ENCODE measurements at places on chromosomes 2 and 18.

GRCh38 chr18:12026562-12026961 is 45.3 kb downstream of the IMPA2 start:
- no peak for DNase-seq

DNA sequence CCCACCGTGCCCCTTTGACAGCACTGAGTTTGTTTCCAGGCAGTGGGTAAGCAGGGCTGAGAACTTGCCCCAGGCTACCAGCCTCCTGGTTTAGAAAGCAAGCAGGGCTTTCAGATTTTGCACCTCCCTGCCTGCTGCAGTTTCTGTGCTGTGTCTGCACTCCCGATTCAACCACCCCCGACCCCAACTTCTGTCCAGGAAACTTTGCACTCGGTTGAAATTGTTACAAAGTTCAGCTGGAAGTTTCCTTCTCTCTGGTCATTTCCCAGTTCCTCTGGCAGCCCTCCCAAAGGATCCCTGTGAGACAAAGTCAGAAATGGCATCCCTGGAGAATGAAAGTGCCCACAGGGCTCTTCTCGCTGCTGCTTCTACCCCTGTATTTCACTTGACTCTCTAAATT is 12.4 kb upstream of the UPP2 start:
- no peak for DNase-seq

DNA sequence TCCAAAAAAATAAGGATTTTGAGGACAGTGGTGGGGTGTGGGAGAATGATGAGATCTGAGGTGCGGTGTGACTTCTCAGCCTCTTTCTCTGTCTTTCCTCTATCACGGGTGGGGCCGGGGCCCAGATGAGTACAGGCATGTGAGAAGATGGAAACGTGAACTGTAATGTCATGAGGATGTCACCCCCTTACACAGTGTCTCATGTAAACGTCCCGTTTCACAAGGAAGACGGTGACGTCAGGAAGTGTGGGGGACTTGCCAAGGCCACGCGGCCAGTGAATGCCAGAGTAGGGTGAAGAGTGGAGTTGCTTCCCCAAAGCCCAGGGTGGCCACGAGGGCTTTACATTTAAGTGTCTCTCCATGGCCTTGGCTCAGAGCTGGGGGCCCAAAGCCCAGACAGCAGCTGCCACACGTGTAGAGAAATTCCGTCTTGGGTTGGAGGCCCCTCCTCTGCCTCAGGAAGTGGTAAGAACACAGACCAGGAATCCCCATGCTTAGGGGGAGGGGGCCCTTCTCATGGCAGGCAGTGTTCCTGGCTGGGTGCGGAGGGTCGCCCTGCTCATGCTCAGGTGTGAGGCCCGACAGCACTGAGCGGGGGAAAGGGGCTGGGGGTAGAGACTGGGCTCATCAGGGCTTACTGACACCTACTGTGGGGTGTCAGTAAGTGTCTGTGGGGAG is 80.9 kb upstream of the SMAD7 start:
- DNase-seq, result peak; percentile 38

DNA sequence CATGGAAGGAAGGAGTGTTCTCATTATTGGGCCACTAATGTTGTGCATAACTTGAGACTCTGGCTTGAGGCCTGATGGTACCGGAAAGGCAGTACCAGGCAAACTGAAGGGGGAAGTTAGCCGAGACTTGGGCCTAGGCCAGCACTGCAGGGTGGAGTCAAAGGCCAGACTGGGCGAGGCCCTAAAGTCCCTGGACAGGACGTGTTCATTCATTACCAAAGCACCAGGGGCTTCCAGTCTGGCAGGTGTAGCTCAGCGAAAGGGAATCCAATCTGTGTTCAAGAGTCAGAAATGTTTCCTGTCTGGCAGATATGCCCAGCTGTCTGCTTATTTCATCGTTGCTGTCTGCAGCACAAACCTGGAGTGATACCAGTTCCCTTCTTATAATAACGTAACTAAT is 4.7 kb upstream of the ITSN2 start:
- DNase-seq, result no peak

DNA sequence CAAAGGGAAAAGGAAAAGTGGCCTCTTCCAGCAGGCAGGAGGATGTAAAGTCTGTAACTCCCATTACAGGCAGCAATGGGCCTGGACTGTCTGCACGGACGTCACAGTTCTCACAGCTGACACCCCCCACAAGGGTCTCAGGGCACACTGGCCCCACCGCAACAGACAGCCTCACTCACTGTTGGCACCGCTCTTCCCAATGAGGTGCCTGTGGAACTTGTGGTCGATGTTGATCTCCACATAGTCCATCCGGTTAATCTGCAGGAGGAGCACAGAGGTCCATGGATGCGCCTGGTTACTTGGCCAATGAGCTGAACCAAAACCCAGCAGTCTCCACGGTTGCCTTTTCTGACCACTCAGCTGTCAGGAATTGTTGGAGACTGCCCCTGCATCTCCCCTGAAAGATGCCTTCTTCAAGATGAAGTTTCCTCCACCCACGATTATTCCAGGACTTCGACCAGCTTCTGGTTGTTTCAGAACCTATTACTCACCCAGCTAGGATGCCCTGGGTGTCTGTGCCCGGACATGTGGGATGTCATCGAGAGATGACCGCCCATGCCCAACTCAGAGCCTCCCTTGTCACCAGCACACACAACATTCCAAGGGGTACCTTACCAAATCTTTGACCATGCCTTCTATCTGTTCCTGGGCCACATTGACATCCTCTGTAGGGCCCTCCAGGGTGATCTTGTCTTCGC is 62.5 kb downstream of the HDLBP start:
- no peak for DNase-seq

- no peak for DNase-seq
Observed at GRCh38 chr2:39570614-39571013, 95.1 kb upstream of the TMEM178A start.

DNA sequence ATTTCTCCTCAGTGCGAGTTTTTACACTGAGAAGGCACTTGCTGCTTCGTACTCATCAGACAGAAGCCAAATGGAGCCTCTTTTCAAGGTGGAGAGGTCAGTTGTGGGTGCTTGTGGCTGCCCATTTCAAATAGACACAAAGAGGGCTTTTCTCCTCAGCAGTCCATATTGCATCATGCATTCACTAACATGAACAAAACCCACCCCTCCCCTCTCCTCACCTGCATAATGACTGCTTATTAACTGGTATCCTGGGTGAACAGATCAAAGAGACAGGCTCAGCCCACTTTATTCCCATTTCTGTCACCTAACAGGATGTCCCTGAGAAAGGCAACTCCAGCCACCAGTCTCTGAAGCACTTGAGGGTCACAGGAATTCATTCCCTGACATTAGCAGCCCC is 28.9 kb downstream of the KLF7 start:
- no peak for DNase-seq

DNA sequence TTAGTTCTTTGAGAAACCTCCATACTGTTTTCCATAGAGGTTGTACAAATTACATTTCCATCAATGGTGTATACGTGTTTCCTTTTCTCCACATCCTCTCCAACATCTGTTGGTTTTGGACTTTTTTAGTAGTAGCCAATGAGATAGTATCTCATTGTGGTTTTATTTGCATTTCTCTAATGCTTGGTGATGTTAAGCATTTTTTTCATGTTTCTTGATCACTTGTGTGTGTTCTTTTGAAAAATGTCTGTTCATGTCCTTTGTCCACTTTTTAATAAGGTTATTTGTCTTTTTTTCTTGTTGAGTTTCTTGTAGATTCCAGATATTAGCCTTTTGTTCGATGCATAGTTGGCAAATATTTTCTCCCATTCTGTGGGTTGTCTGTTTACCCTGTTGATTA is 392.3 kb upstream of the ZEB2 start:
- DNase-seq, result no peak

DNA sequence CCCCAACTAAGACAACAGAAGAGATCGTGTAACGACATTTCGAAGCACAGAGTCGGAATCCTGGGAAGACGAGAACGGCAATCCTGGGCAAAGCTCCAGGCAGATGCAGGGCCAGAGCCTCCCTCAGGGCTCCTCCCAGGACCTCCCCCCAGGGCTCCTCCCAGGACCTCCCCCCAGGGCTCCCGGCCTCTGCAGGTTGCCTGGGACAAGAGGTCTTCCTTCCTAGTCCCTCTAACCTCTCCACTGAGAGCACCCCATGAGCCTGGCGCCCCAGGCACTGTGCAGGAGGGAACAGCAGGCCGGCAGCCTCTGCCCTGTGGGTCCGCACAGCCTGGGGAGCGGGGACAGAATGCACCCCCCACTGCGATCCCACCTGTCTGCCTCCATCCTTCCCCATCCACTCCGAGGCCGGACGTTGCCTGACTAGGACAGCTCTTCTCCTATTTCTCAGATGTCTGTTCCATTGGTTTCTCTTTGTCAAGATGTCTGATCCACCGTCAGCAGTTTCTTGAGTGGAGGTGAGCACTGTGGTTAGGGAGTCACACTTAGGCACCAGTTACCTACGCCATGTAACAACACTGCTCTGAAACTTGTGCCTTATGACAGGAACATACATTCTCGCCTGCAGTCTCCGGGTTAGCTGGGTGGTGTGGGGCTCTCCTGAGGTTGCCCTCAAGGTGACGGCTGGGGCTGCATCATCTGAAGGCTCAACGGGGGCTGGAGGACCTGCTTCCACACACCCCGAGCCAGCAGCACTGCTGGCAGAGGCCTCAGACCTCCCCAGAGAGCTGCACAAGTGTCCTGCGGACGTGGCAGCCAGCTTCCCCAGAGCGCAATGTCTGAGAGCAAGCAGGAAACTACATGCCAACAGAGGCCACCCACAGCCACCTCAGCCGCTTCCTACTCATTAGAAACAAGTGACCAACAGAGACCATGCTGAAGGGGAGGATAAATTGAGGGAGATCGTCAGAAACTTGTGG is 28.9 kb downstream of the ADI1 start:
- no peak for DNase-seq

- DNase-seq, result no peak
Observed at GRCh38 chr18:63342206-63342605, 22.6 kb upstream of the BCL2 start.

DNA sequence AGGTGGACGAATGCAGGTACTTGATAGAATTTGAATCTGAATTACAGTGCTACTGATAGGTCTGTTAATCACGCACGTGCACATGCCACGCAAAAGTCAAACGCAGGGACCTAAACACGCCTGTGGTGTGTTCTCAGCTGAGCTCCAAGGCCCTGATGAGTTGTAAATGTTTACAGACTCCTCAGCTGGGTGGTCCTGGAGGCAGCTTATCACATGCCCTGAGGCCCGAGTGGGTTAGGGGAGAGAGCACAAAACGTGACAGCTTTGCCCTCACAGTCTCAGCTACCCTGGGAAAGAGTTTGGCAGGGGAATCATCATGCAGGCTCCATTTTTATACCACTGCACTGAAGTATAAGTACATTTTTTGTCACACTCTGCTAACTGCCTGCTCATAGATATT is 68.3 kb upstream of the FAM110C start:
- DNase-seq, result no peak

DNA sequence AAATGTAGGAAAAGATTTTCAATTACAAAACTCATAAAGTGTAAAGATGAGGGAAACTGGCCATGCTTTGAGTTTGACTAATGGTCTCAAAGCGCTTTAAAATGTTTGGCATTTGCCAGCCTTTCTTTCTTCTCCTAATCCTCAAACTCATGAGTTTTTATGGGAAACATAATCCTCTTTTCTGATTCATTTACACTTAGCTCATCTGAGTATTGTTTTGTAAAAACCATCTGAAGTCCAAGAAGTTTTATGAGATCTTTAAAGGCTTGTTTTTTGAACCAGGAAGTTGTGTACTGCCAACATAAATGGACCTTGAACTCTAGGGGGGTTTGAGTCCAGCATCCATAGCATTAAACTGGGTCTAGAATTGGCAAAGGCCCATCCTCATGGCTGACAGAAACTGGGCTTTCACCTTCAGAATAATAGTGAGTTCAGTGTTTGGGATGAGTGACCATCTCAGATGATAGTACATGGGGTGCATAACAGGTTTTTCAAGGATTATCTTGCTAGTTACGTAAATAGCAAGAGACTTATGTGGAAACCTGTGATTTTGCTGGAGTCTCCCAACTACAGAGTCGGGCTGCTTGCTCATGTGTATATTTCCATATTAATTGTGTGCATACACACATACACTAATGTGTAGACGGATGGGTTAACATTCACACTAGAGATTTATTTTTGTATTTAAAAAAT is 3.8 kb upstream of the LTBP1 start:
- DNase-seq, result no peak

GRCh38 chr2:144826105-144826504 is 306.2 kb upstream of the ZEB2 start:
- DNase-seq, result no peak

- no peak for DNase-seq
Observed at GRCh38 chr2:48560546-48561209, 30.7 kb downstream of the STON1 start.

DNA sequence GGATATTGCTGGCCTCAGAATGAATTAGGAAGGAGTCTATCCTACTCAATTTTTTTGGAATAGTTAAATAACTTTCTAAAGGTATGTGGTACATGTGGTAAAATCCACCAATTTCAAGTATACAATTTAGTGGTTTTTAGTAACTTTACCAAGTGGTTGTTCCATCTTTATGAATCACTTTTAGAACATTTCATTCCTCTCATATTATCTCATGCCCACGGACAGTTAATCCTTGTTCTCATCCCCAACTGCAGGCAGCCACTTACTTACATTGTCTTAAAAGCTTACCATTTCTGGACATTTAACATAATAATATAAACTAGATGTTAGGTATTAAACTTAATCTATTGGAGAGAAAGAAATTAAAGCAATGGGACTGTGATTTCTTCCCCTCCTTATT is 146.3 kb upstream of the ZC3H15 start:
- DNase-seq, result no peak

DNA sequence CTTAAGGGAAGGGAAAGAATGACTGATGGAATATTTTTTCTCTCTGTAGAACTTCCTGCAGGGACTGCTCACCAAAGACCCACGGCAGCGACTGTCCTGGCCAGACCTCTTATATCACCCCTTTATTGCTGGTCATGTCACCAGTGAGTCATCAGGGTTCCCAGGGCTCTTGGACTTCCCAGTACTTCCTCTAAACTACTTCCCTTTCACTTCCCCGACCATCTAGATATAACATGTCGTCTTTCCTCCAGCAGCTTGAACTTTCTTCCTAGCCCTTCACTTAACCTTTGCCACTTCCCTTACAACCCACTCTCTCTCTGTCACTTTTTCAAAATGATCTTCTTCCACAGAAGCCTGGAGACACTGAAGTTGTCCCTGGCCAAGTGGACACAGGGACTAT is 7.2 kb downstream of the STK36 start:
- DNase-seq, result no peak

GRCh38 chr2:187338679-187339121 is 109.4 kb downstream of the CALCRL start:
- no peak for DNase-seq

DNA sequence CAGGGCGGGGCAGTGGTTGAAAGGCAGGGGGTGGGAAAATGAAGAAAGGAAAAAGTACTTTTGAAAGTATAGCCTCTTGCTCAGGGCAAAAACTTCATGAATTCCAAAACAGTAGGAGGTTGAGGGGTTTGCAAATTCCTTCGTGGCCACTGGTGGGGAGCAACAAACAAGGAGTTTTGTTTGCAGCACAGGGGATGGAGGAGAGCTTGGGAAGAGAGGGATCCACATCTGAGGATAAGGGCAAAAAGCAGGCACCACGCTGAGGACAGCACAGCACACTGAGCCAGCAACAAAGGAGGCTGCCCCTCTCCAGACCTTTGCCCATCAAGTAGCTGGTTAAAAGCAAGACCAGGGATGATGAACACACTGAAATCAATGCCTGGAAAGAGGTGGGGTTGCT is 148.9 kb downstream of the TCF4 start:
- no peak for DNase-seq

- DNase-seq, result no peak
Observed at GRCh38 chr2:85770786-85771409, 17.1 kb downstream of the ATOH8 start.

Measured in activated CD4-positive, alpha-beta T cell treated with anti-CD3 and anti-CD28 coated beads, Interleukin-2, amount 50 U/mL, for 4 hours (primary cell).